ENCODE measurements at places on chromosomes 2 and 18. TPM values are rescaled to one million over a fixed set of nuclear protein-coding genes. Genes with fewer than 3 reads are reported as not detected.

- H3K4me3 ChIP-seq: no peak overlapping the region
- DNase-seq: peak; percentile 46
- H3K36me3 ChIP-seq: peaks cover 24% of the 10 kb centered on the region
- peaks cover 31% of the 10 kb centered on the region for H3K4me1 ChIP-seq
- peak overlapping the region; percentile 64 for H3K27ac ChIP-seq
These were observed 256.6 kb upstream of the ID2 start for GRCh38 chr2:8424997-8425900.

GRCh38 chr2:21428754-21429153 is 305.0 kb downstream of the TDRD15 start:
- H3K36me3 ChIP-seq: no peaks in the 10 kb centered on the region
- H3K4me3 ChIP-seq: no peak overlapping the region
- no peaks in the 10 kb centered on the region for H3K27me3 ChIP-seq
- peaks cover 3% of the 10 kb centered on the region for H3K4me1 ChIP-seq

DNA sequence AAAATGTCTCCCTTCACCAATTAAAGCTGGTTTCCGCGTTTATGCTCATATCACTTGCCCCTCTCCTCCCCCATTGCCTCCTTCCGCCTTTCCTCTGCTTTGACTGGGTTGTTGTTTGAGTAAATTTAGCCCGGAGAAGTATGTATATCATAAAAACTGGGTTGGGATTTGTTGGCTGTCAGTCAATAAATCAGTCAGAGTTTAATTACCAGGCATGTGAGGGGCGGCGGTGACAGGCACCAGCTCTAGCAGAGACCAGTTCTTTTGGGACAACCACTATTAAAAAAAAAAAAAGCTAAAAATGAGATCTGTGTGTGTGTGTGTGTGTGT is 382.4 kb upstream of the SMIM21 start:
- no peak overlapping the region for H3K4me3 ChIP-seq
- no peak overlapping the region for H3K27ac ChIP-seq
- H3K27me3 ChIP-seq: no peaks in the 10 kb centered on the region
- H3K36me3 ChIP-seq: no peaks in the 10 kb centered on the region

DNA sequence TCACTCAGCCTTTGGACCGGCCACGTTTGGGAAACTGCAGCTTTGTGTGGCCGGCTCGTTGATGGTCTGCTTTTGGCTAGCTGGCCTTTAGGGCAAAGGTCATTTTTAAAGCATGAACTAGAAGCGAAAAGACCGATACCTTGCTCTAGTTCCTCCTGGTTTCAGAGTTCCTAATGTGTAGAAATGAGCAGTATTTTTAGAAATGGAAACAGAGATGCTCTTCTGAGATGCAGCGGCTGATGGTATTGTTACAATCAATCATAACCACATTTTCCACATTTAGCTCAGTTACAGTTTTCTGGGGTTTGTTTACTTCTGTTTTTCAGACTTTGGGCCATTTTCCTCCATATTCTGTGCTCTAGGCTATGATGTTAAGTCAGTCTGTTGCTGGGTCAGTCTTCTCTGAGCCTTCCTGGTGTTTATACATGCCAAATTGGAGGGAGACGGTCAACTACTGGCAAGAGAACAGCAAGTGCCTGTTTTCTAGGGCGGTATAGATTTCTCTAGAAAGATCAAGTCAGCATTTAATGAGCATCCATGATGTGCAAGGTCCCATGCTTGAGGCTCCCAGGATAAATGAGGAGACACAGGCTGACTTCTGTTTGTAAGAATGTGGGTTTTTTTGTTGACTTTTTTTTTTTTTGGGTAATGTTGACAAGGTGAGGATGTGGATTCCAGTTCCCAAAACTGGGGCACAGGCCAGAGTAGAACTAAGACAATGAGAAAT is 28.0 kb downstream of the RNF144A start:
- no peak overlapping the region for H3K27ac ChIP-seq
- no peak for DNase-seq
- H3K36me3 ChIP-seq: peaks cover 41% of the 10 kb centered on the region
- H3K4me3 ChIP-seq: no peak overlapping the region

DNA sequence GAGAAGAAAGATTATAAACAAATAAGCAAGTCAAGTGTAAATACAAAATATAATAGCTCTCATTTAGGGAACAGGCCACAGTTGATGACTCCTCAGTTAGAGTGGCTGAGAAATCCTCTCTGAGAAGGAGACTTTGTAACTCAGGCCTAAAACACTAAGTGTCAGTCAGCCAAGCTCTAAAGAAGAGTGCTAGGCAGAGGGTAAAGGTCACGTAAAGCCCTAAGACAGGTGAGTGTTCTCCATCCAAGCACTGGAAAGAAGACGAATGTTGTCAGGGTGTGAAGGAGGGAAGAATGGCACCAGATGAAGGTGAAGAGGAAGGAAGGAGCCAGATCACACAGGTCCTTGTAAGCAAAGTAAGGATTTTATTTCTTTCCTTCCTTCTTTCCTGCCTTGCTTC is 24.3 kb downstream of the ERMN start:
- H3K27me3 ChIP-seq: peaks cover 4% of the 10 kb centered on the region
- H3K4me1 ChIP-seq: peaks cover 8% of the 10 kb centered on the region
- H3K27ac ChIP-seq: no peak overlapping the region
- no peaks in the 10 kb centered on the region for H3K36me3 ChIP-seq
- H3K4me3 ChIP-seq: no peak overlapping the region

DNA sequence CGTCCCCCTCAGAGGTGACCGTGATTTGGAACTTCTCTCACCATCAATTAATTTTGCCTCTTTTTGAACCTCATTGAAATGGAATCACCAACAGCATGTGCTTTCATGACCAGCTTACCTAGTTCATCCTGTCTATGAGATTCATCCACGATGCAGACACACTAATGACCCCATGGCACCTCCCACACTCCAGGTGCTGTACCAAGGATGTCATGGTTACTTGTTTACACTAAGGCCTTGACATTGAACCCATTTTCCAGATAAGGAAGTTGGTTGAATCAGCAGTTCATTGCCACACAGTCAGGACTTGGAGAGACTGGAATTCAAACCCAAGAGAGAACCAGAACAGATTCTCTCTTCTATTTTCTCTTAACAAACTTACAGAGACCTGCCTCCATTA is 139.0 kb downstream of the ZFP36L2 start:
- H3K27me3 ChIP-seq: peaks cover 6% of the 10 kb centered on the region
- no peak for DNase-seq
- H3K4me1 ChIP-seq: no peaks in the 10 kb centered on the region
- H3K36me3 ChIP-seq: no peaks in the 10 kb centered on the region
- H3K4me3 ChIP-seq: no peak overlapping the region

DNA sequence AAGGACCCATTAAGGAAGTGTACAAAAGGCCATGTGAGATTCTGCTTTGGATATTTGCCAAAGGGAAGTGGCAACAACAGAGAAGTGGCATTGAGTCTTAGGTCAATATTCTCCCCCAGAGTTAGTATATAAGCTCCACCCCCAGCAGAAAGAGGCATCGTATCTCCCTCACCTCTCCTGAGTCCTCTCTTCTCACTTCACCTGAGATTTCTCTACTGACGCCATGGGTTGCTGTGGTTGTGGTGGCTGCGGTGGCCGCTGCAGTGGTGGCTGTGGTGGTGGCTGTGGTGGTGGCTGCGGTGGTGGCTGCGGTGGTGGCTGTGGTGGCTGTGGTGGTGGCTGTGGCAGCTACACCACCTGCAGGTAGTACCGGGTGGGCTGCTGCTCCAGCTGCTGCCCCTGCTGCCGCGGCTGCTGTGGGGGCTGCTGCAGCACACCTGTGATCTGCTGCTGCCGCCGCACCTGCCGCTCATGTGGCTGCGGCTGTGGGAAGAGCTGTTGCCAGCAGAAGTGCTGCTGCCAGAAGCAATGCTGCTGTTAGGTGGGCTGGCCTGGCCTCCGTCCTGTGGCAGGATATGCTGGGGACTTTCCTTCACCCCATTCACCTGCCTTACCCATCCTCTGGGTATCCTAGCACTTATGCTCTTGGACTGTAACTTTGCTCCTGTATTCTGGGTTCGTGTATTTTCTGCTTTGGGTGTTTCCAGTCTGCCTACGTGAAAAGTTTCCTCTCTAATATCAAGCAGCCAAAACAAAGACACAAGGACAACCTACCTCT is 5.9 kb downstream of the SCYGR3 start:
- H3K4me3 ChIP-seq: no peak overlapping the region
- H3K27me3 ChIP-seq: peaks cover 28% of the 10 kb centered on the region
- DNase-seq: no peak
- no peaks in the 10 kb centered on the region for H3K36me3 ChIP-seq

The RMDN2 gene
- total RNA-seq: 2.3 TPM
